ENCODE measurements at places on chromosomes 12 and 14. TPM values are rescaled to one million over a fixed set of nuclear protein-coding genes. Genes with fewer than 3 reads are reported as not detected.

GRCh38 chr14:32259368-32260013 is 56.4 kb upstream of the RNU6-8 start:
- DNase-seq: no peak

HOXC12 gene
- not detected for total RNA-seq

GRCh38 chr12:117054279-117054678 is 44.9 kb downstream of the TESC start:
- no peak for DNase-seq

DNA sequence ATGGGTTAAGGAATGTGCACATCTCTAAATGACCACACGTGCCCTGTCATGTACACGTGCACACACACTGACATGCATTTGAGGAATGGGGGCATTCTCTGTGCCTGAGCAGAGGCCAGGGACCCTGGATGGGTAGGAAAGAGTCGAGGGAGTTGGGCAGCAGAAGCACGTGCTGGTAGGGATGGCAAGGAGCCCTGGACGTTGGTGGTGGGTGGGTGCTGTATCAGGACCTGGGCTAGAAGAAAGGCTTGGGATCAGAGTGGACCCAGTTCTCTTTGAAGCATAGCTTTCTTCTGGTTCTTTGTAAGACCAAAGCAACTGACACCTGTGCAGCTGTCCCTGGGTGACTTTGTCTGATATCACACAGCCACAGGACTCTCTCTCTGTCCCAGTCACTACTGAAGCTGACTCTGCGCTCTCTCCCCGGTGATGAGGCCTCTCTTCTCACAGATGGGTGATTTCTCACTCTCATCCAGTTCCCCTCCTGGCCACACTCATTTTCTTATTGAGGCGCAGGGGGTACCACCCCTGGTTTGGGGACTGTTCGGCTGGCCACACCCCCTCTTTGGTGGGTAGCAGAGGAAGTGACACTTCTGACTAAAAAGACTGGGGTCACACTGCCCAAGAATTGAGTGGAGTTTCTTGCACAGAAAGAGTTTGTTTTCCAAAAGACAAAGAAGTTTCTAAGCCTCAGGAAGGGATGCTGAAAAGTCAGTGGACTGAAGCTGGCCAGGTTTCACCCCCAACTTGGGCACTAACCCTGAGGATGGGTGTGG is 171.7 kb upstream of the RTL1 start:
- peak; percentile 43 for DNase-seq

DNA sequence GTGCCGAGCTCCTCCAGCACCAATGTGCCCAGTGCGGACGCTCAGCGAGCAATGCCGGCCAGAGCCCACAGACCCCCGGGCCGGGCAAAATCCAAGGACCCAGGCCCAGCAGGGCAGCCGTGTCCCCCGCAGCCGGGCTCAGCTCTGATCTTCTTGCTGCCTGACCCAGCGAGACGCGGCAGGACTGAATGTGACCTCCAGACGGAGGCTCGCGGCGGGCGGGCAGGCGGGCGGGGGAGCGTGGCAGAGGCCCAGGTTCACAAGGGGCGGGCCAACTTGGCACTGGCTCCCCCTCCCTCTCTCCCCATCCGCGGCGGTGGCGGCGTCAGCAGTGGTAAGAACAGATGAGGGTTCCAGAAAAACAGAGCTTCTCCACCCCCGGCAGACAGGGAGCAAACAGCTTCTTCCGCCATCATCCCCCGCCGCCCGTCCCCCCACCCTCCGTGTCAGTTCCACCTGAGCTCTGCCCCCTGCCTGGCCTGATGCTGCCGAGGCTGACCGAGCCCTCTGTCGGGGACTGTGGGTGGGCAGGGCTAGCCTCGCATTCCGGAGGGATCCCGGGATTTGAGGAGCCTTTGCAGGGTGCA is 94.3 kb downstream of the RFLNA start:
- peak; percentile 92 for DNase-seq

- no peak for DNase-seq
Observed at GRCh38 chr12:29150462-29150861, 1.4 kb downstream of the FAR2 start.

GRCh38 chr12:115752913-115753726 is 524.4 kb downstream of the MED13L start:
- DNase-seq: no peak

DNA sequence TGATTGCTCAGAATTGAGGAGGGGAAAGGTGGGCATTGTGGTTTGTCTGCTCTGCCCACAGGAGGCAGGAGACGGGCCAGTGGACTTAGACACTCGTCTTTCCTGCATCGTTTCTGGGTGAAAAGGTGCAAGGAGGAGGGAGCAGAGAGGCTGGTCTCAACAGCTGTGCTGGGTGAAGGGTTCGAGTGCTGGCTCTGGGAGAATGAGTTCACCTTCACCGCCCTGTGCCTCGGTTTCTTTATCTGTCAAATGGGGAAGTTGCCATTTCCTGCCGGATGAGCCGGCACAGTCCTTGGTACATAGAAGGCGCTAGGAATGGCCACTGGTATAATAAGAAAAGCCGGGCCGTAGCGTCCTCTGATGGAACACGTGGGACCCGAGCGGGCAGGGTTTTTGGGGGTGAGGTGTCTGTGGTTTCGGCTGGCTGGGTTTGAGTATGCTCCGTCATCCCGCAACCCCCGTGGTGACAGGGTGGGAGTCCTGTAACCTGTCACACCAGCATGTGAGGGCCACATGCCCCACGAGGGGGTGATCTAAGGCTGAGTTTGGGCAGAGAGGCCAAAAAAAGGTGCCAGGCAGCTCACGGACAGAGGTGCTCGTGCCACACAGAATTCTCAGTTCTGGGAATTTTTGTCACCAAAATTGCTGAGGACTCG is 7.3 kb downstream of the BCL7A start:
- no peak for DNase-seq

- no peak for DNase-seq
Observed at GRCh38 chr12:14849661-14850060, 6.3 kb upstream of the ART4 start.

- DNase-seq: no peak
Observed at GRCh38 chr14:64186231-64187129, 107.7 kb downstream of the ESR2 start.

SIX6 gene
- not detected for total RNA-seq

CLEC4C gene
- total RNA-seq: not detected

DNA sequence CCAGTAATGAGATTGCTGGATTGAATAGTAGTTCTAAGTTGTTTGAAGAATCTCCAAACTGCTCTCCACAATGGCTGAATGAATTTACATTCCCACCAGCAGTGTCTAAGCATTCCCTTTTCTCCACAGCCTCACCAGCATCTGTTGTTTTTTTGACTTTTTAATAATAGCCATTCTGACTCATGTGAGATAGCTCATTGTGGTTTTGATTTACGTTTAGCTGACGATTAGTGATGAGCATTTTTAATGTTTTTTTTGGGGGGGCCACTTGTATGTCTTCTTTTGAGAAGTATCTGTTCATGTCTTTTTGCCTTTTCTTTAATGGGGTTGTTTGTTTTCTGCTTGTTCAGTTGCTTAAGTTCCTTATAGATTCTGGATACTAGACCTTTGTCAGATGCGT is 8.1 kb upstream of the SLC15A5 start:
- DNase-seq: no peak

STON2 gene
- total RNA-seq: 5.7 TPM

GRCh38 chr12:76618031-76618430 is 58.5 kb upstream of the OSBPL8 start:
- DNase-seq: no peak

GRCh38 chr14:92457016-92457565 is 56.5 kb upstream of the RIN3 start:
- no peak for DNase-seq

GRCh38 chr12:98743362-98743953 is 98.4 kb downstream of the APAF1 start:
- no peak for DNase-seq

DDX47 gene
- 25.5 TPM for total RNA-seq

DNA sequence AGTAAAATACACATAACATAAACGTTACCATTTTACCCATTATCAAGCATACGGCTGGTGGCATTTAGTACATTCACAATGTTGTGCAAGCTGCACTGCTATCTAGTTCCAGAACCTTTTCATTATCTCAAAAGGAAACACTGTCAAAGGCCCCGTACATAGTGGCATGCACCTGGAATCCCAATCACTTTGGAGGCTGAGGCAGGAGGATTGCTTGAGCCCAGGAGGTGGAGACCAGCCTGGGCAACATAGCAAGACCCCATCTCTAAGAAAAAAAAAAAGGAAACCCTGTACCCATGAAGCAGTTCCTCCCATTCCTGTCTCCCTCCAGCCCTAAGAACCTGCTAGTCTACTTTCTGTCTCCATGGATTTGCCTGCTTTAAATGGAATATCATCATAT is 7.4 kb upstream of the HVCN1 start:
- DNase-seq: no peak

GRCh38 chr12:13147688-13148484 is 44.4 kb upstream of the GSG1 start:
- no peak for DNase-seq

DNA sequence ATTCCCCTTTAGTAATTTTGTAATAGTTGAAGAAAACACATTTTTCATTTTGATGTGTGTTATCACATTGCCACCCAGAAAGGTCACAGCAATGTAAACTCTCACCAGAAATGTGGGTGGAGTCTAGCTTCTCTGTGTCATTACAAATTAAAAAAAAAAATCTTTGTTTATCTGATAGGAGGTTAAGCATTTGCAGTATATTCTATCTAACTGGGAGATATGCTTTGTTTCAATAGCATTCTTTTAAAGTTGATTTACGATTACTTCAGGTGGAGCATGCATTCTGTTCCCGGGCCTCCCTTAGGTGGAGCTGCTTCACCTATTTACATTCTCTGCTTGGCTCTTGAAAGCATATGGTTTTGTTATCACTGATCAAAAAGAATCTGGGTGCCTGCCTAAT is 7.8 kb downstream of the ADIPOR2 start:
- no peak for DNase-seq

WNT1 gene
- total RNA-seq: not detected

GRCh38 chr12:130331146-130331545 is 6.5 kb upstream of the PIWIL1 start:
- no peak for DNase-seq

PIANP gene
- total RNA-seq: 0.40 TPM

DNA sequence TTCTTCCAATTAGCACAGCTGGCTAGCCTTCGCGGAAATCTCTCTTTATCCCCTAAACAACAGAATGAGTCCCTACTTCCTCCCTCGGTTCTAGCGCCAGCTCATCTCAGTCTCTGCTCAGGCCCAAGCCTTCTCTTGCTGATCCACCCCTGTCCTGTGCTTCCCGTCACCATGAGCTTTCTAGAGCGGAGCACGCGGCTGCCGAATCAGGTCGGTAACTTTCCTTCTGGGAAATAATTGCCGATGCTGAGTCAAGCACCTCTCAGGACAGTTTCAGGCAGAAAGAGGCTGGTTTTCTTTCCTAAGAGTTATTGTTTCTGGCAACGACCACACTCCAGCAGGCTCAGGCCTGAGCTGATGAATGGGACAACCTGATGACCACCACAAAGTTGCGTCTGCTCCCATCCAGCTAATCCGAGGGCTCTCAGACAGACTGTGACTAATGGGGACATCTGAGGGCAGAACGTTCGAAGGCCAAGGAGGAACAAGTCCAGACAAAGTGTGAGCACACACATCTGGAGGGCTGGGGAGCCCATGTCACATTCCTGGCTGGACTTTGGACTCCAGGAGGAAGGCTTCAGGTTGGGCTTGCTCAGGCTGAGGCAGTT is 13.6 kb upstream of the GPR68 start:
- no peak for DNase-seq

DNA sequence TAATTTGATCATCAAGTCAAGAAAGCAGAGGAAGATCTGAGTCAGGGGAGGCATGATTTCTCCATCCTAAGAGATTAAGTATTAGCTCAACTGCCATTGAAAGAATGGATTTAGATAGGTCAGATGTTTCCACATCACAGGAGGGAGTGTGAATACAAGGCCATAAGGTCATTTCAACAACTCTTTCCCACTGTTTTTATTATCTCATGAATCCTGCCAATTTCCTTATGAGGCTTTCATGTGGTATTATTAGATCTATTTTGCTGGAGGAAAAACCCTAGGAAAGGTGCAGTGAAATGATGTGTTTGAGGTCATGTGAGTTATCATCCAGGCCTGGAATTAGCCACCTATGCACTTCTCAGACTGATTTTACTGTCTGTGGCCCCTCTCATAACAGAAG is 269.0 kb downstream of the NOVA1 start:
- DNase-seq: no peak

DNA sequence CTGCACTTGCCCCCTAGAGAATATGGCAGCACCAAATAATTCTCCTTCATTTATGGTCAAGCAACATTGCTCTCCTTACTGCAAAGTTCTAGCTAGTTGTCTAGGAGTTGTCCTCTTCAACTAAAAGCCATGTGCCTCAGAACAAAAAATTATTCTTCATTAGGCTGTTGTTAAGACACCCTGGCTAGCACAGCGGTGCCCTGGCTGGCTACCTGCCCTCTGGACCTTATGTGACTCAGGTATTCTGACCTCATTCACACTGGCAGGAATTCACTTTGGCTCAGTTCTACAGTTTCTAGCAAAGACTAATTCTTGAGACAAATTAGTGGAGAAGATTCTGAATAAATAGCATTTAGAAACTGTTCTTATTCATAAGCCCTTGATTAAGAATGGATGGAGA is 224.4 kb upstream of the KRR1 start:
- no peak for DNase-seq

GRCh38 chr12:29713729-29714128 is 70.0 kb downstream of the TMTC1 start:
- no peak for DNase-seq

- no peak for DNase-seq
Observed at GRCh38 chr12:54786081-54786480, 68.2 kb upstream of the MUCL1 start.

DNA sequence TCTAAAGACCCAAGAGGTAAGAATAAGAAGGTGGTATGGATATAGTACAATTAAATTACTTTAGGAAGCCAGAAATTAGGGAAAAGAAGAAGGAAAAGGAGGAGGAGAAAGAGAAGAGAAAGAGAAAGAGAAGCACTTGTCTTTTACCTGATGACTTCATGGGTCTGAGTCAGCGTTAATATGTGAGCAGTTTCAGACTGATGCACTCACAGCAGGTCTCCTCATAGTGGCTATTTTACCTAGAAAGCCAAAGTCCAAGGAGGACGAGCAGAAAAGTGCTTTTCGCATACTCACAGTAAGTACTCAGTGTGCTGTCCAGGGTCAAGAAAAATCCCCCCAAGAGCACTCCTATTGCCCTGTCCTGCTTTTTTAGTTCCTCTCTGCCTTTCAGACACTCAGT is 222.1 kb downstream of the C12orf42 start:
- no peak for DNase-seq

DNA sequence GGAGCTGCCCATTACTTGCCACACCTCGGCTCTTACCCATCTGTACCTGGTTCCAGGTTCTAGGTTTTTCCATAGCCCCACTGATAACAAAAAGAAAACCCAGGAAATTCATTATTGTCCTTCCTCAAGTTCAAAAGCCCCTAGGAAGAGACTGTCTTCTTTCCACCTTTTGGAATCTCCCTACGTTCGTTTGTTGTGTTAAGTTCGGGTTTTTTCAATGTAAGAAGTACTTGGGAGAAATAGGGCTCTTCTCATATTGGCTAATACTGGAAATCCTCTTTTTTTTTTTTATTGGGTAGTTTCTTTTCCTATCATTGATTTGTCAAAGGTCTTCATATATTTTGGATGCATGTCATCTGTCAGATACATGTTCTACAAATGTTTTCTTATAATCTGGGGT is 17.3 kb downstream of the SLC15A5 start:
- no peak for DNase-seq
